Dermis microvascular lymphatic vessel endothelial cell (primary cell): ENCODE measurements at places on chromosomes 3 and 15. TPM values are rescaled to one million over a fixed set of nuclear protein-coding genes. Genes with fewer than 3 reads are reported as not detected.
A peak's percentile ranks its signal among the peaks of the same experiment; 100 is the strongest.

DNA sequence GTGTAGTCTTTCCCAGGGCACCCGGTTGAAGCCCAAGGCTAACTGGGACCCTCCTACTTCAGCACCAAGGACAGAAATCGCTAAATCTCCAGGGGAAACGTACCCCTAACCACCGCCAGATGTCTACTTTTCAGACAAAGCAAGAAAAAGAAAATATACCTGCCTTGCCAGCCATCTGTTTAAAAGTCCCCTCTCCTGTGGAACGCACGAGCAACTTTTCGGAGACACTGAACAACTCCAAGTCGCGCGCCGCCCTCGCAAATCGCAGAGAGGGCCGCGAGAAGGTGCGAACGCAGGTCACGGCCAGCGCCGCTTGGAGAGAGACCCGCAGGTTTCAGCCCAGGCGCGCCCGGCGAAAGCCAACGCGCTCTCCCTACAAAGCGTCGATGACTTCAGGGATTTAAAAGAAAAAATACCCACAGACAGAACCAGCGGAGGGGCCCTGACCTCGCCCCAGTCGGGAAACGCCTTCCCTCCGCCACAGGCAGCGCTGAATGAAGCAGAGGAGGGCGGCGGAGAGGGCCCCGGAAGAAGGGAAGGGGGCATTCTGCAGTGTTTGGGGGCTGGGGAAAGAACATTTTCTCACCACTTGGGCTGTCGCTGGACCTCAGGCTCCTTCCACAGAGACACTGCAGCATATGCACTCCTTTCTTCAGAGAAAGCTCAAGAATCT, 213.1 kb downstream of the FGF12 start:
- DNase-seq, result peak; percentile 12

Gene NME9
- total RNA-seq, result 0.13 TPM in 1 of 2 replicates, not detected in the other

- no peak for DNase-seq
Observed at GRCh38 chr15:33941279-33942063, 26.8 kb upstream of the CHRM5 start.

DNA sequence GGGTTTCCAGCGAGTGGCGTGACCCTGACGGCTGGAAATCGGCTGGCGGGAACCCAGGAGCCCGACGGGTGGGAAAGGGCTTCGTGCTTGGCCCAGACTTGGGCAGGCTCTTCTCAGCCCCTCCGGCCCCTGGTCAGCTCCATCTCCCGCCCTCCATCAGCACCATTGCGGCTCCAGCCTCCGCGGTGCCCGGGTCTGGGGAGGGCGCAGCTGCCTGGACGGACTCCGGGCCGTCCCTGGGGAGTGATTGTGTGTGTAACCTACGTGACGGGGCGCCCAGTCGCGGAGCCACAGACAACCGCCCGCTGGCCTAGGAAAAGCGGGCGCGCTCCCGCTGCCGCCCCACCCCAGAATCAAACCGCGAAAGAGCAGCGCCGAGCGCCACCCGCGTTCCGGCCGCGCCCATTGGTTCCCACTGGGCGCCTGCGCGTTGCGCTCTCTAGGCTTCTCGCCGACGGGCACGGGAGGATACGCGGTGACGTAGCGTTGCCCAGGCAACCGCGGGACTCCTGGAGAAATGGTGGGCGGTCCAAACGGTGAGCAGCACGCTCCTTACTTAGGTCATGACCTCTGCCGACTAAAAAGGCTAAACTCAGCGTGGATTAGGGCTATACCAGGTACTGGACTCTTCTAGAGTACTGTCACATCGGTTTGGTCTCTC, at the start of gene CFAP20DC:
Gene CFAP20DC, minus strand, starts transcription at position 355 of the 661 bp plus-strand sequence. CDS start 394 bp downstream, outside the sequence.
- peak; percentile 82 for DNase-seq

Gene ATP13A5
- total RNA-seq, result not detected in 2 replicates

Gene EXD1
- total RNA-seq, result under 0.01 TPM in 1 of 2 replicates, not detected in the other

Gene COPG1
- total RNA-seq, result 171 and 212 TPM in 2 replicates

DNA sequence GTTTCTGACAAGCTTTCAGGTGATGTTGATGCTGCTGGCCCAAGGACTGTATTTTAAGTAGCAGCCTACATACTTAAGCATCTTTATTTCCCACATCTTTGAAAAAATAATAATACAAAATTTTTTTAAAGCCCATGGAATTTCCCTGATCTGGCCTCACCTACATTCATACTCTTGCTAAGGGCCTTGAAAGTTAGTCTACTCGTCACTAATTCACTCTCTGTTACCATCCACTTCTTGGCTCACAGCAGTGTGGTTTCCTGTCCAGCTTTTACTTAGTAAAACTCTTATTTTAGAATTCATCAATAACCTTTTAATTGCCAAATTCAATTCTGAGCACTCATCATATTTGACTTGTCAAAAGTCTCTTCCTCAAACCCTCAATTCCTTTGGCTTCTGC, 59.3 kb upstream of the CRTC3 start:
- no peak for DNase-seq

DNA sequence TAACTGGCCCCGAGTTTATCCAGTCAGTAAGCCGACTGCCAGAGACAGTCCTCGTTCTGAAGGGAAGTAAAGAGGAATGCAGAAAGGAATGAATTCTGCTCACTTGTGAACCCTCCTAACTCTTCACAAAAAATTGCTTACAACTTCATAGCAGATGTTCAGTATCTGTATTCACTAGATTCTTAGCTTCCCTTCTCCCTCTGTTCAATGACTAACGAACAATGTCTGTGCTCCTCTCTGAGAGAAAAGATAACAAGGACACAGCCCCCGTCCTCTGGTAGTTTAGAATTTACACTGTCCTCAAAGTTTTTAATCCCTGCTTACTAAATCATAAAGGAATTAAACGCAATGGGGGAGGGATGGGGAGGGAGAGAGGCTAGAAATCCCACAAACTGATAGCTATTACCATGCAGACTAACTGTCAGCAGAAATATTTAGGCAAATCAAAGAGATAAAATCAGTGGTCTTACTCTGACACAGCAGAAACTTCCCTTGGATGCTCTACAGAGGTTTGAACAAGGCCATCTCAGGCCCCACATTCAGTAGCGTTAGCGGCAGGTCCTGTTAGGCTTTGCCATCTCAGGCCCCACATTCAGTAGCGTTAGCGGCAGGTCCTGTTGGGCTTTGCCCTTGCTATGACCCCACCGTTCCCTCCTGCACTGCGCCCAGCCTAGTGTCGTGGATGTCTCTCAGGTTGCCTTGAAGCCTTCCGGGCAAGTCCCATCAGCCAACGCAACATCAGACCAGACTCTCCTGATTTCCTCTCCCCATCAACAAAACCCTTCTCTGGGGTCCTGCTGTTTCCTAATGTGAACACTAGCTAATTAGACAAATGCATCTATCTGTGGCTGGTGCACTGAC, 23.4 kb downstream of the NRROS start:
- DNase-seq, result no peak

Gene ACTC1
- total RNA-seq, result not detected in 2 replicates
